ENCODE measurements at places on chromosomes 3 and 15.

GRCh38 chr3:49788056-49788455 is 1.7 kb upstream of the IP6K1 start:
- no peak overlapping the region for H3K27ac ChIP-seq
- no peaks in the 10 kb centered on the region for H3K27me3 ChIP-seq
- no peak overlapping the region for H3K4me3 ChIP-seq
- DNase-seq: no peak
- H3K4me1 ChIP-seq: peaks cover 27% of the 10 kb centered on the region
- H3K36me3 ChIP-seq: peaks cover 12% of the 10 kb centered on the region

- no peaks in the 10 kb centered on the region for H3K27me3 ChIP-seq
- DNase-seq: no peak
- no peak overlapping the region for H3K4me3 ChIP-seq
- no peak overlapping the region for H3K27ac ChIP-seq
Observed at GRCh38 chr3:60577601-60578000, 673.7 kb downstream of the FHIT start.

DNA sequence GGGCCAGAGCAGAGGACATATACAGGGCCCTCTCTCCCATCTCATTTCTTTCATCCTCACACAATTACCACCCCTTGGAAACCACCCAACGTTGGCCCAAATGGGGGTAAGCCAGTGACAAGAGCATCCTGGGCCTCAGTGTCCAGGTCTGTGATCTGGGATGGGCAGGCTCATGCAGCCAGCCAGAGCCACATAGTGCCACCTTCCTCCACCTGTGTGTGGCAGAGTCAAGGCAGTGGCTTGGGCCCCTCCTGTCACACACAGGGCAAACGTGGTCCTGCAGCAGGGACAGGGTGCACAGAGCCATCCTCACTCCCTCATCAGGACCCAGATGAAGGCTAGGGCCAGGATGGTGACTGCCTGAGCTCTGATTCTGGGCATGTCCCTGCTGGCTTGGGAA is 2.3 kb upstream of the MYL3 start:
- H3K4me3 ChIP-seq: no peak overlapping the region
- H3K27me3 ChIP-seq: no peaks in the 10 kb centered on the region
- DNase-seq: no peak

GRCh38 chr3:73848173-73848906 is 223.6 kb upstream of the PDZRN3 start:
- H3K4me3 ChIP-seq: no peak overlapping the region
- H3K27ac ChIP-seq: no peak overlapping the region
- no peaks in the 10 kb centered on the region for H3K4me1 ChIP-seq
- H3K36me3 ChIP-seq: no peaks in the 10 kb centered on the region
- H3K27me3 ChIP-seq: no peaks in the 10 kb centered on the region

GRCh38 chr3:126031981-126032471 is 51.9 kb downstream of the SLC41A3 start:
- no peaks in the 10 kb centered on the region for H3K4me1 ChIP-seq
- peak; percentile 16 for DNase-seq
- H3K36me3 ChIP-seq: peaks cover 5% of the 10 kb centered on the region
- no peak overlapping the region for H3K4me3 ChIP-seq
- H3K27ac ChIP-seq: no peak overlapping the region

- no peak overlapping the region for H3K4me3 ChIP-seq
- H3K36me3 ChIP-seq: no peaks in the 10 kb centered on the region
- no peaks in the 10 kb centered on the region for H3K27me3 ChIP-seq
- no peaks in the 10 kb centered on the region for H3K4me1 ChIP-seq
- H3K27ac ChIP-seq: no peak overlapping the region
Observed at GRCh38 chr3:167575000-167575600, 78.6 kb downstream of the WDR49 start.

- no peaks in the 10 kb centered on the region for H3K4me1 ChIP-seq
- no peak overlapping the region for H3K27ac ChIP-seq
- no peaks in the 10 kb centered on the region for H3K27me3 ChIP-seq
- H3K4me3 ChIP-seq: no peak overlapping the region
Observed at GRCh38 chr3:195839260-195840010, 27.7 kb upstream of the MUC4 start.

DNA sequence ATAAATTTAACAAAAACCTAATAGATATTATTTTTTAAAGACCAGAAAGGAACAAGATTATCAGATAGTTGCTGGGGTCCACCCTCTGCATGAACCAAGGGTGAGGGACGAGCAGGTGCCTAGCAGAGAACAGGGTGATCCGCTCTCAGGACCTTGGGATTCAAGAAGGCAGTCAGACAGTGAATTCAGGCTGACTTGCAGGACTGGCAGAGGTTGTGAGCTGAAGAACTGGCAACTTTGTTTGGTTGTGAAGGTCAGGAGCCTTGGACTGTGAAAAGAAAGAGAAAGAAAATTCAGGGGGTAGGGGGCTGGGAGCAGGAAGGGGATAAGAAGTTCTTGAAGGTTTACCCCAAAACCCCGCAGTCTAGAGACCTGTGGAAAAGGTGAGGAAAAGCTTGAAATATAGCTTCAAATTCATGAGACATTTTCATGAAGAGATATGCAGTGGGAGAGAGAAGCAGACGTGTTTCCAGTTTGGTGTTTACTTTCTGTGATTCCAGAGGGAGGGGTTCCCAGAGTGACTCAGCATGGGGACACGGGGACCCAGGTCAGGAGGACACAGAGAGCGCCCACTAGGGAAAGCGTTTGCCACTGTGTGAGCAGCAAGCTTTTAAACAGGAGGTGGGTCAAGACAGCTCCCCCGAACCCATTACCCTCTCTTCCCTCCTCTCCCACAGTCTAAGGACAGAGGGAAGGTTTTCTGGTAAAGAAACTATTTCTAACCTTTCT is 217.2 kb upstream of the UMPS start:
- H3K27ac ChIP-seq: no peak overlapping the region
- no peak overlapping the region for H3K4me3 ChIP-seq
- DNase-seq: no peak
- no peaks in the 10 kb centered on the region for H3K36me3 ChIP-seq
- H3K27me3 ChIP-seq: no peaks in the 10 kb centered on the region

DNA sequence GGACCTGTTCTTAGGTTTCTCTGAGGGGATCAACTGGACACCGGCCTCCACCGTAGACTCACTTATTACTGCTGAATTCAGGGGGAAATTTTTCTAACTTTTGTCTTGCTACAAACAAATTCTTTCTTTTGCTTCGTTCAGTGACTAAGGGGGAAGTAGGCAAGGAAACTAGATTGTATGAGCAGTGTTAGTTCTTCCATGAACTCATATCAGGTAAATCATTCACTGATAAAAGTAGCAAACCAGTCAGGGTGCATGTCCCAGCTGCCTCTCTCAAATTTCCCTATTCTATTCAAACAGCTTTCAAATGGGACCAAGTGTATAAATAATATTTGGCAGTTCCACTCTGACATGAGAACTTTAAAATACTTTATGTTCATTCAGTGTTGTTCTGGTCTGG is 7.3 kb upstream of the CCDC13 start:
- H3K27ac ChIP-seq: peak overlapping the region; percentile 50
- no peaks in the 10 kb centered on the region for H3K27me3 ChIP-seq
- H3K4me1 ChIP-seq: peaks cover 13% of the 10 kb centered on the region
- DNase-seq: no peak
- no peak overlapping the region for H3K4me3 ChIP-seq

GRCh38 chr3:63972987-63973386 is 50.3 kb downstream of the PSMD6 start:
- peak; percentile 46 for DNase-seq
- H3K4me3 ChIP-seq: no peak overlapping the region

- no peaks in the 10 kb centered on the region for H3K36me3 ChIP-seq
- no peak for DNase-seq
- no peak overlapping the region for H3K4me3 ChIP-seq
- peaks cover 12% of the 10 kb centered on the region for H3K4me1 ChIP-seq
Observed at GRCh38 chr15:70560617-70561328, 202.6 kb downstream of the UACA start.

DNA sequence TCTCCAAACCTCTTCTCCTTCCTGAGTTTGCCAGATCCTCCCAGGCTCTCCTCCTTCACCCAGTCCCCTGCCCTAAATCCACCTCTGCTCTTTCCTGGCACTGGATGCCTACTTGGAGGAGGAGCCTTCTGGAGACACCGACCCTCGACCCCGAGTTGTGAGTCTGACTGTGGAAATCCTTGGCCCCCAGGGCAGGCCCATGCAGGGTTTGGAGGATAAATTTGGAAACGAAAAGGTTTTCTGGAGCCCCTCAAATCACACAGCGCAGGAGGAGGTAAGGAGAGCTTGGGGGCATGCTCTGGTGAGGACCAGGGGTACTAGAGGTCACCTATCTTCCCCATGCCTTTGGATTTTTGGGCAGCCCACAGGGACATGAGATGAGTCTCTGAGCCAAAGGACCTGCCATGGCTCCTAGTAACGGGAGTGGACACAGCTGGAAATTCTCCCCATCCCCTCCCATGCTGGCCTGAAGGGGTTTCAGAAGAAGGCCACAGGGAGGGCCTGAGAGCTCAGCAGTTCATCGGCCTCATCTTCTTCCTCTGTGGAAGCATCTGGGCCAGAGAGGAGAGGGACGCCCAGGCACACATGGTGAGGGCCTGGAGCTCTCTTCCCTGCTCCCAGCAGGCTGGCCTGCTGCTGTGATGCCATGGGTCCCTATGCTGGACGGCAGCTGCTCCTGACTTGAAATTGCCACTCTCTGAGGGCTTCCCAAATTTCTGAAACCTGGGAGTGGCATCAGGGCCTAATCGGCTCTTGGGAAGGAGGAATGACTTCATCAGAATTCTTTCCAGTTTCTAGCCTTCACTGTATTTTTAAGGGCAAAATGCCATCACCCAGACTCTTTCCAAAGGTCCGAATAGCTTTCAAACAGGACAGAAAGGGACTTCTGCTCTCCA is 68.6 kb upstream of the ITGA11 start:
- H3K36me3 ChIP-seq: no peaks in the 10 kb centered on the region
- H3K4me1 ChIP-seq: no peaks in the 10 kb centered on the region

DNA sequence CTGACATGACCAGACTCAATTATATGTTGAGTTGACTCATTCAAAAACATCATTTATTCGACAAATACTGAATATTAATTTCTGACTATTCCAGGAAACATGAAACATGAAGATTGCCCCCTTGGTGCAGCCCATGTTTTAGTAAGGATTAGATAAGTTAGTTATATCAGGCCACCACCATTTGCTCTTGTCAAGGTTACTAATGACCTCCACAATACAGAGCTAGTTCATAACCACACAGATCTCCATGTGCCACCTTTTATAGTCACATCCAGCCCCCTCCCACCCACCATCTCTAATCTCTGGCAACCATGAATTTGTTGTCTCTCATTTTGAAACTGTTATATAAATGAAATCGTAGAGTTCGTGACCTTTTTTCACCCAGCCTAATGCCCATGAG is 15.7 kb downstream of the KLHL18 start:
- peaks cover 5% of the 10 kb centered on the region for H3K4me1 ChIP-seq
- peaks cover 15% of the 10 kb centered on the region for H3K36me3 ChIP-seq
- H3K4me3 ChIP-seq: no peak overlapping the region
- DNase-seq: no peak

GRCh38 chr3:39445927-39446326 is 21.6 kb upstream of the MOBP start:
- H3K27me3 ChIP-seq: no peaks in the 10 kb centered on the region
- peaks cover 7% of the 10 kb centered on the region for H3K4me1 ChIP-seq
- no peak overlapping the region for H3K27ac ChIP-seq
- no peaks in the 10 kb centered on the region for H3K36me3 ChIP-seq
- DNase-seq: no peak

GRCh38 chr3:141845407-141846049 is 30.9 kb upstream of the ATP1B3 start:
- DNase-seq: no peak
- H3K27ac ChIP-seq: peak overlapping the region; percentile 18
- H3K4me3 ChIP-seq: no peak overlapping the region
- no peaks in the 10 kb centered on the region for H3K27me3 ChIP-seq
- no peaks in the 10 kb centered on the region for H3K4me1 ChIP-seq

DNA sequence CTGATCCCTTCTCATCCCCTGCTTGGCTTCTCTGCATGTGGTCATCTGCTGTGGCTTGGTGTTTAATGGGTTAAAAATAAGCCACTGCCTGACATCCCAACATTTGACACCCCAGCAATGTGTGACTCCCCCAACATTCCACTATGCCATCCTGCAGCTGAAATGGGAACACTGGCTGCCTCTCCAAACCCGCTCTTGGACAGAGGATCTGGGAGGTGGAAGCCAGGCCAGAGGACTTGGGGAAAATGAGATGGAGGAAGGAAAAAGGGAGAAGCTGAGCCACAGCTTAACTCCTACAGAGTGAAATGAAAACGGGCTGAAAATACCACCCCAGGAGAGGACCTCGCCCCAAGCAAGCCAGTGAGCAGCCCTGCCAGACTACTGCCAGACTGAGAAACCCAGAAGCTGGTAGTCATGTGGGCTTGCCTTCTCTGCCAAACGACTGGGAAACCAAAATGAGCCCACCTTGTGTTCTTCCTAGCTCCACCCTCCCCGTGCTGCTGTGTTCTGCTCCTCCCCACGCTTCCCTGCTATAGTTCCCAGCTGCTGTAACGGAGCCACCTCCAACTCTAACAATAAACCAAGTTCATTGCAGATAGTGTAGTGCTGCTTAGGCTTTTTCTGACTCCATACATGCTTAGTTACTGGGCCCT is 13.7 kb downstream of the MAP1A start:
- H3K27ac ChIP-seq: no peak overlapping the region
- H3K36me3 ChIP-seq: peaks cover 13% of the 10 kb centered on the region
- no peak overlapping the region for H3K4me3 ChIP-seq

DNA sequence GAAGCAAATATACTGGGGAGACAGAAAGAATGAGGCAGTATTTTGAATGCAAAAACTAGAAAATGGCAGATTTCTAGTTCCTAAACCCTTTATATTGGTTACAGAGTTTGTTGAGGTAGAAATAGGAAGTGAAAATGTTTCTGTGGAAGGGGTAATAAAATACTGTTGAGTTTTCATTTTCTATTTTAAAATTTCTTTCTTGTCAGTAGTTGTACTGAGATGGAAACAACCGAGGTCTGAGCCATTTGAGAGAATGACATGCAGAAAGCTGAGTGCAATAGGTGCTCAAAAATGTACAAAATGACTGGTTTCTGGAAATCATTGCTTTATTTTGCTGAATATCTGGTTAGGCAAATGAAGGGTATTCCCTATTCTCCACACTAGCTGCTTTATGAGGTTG is 361.4 kb downstream of the CHL1 start:
- H3K27ac ChIP-seq: no peak overlapping the region
- H3K4me3 ChIP-seq: no peak overlapping the region
- no peaks in the 10 kb centered on the region for H3K27me3 ChIP-seq
- H3K36me3 ChIP-seq: no peaks in the 10 kb centered on the region
- no peak for DNase-seq
- H3K4me1 ChIP-seq: no peaks in the 10 kb centered on the region

DNA sequence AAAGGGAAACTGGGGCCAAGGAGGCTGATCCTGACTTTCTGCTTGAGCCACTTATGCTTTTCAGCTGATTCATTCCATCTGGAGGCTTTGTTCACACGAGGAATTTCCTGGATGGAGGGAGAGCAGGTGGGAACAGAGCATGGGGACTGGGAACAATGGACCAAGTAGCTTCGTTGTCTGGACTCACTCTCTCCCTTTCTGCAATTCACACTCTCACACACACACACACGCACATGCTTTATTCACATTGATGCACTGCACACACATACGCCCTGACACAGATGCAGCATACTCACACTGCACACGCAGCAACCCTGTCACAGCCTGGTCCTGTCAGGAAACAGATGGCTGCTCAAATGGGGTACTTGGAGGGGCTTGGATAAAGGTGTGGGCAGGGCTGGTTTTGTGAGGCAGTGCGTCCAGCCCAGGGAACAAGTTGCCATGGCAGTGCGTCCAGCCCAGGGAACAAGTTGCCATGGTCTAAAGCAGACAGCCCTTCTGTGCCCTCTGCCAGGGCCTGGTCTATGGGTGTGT is 19.8 kb upstream of the CHCHD6 start:
- no peak for DNase-seq
- peaks cover 2% of the 10 kb centered on the region for H3K4me1 ChIP-seq
- no peaks in the 10 kb centered on the region for H3K36me3 ChIP-seq
- no peaks in the 10 kb centered on the region for H3K27me3 ChIP-seq
- H3K4me3 ChIP-seq: no peak overlapping the region
